ENCODE measurements at places on chromosomes 5 and 9. TPM values are rescaled to one million over a fixed set of nuclear protein-coding genes. Genes with fewer than 3 reads are reported as not detected.

The GHR gene
- total RNA-seq, result 3.8 TPM

The CDKN2B gene
- total RNA-seq, result 37.2 TPM

The SLC27A6 gene
- 0.28 TPM for total RNA-seq

The REEP2 gene
- 17.5 TPM for total RNA-seq

The CD14 gene
- 8.8 TPM for total RNA-seq

The PTGDS gene
- 2.3 TPM for total RNA-seq

The SLC25A2 gene
- total RNA-seq, result 0.18 TPM

The PCDHGA2 gene
- 2.7 TPM for total RNA-seq

The FCN1 gene
- total RNA-seq, result not detected

The GABRA1 gene
- not detected for total RNA-seq
